Lower lobe of right lung (tissue), 2 donors: ENCODE measurements at places on chromosomes 4 and X.
A peak's percentile ranks its signal among the peaks of the same experiment; 100 is the strongest.

GRCh38 chr4:74555231-74555630 lies 110.3 kb downstream of the AREG start:
- DNase-seq: no peak

- DNase-seq: no peak
Measured at GRCh38 chrX:125094901-125095300, 224.8 kb upstream of the TEX13C start.

- no peak for DNase-seq
Measured at GRCh38 chr4:120158046-120158445, 91.4 kb upstream of the MAD2L1 start.

DNA sequence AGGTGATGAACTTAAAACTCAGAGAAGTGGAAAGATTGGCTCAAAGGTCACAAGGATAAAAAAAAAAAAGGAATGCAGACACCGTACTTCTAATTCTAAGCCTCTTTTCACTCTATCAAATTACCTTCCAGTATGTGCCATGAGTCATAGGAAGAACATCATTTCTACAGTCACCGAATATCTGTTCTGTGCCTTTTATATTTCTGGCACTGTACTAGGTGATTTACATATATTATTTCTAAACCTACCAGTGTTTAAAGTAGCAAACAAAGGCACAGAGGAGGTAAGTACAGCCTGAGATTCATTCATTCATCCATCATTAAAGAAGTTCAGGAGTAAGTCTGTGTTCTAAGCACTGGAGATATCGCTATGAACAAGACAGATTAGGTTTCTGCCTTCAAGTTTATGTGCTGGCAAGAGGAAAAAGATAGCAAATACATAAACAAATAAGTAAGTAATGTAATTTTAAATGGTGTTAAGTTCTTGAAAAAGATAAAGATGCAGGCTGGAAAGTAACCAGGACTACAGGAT lies 65.3 kb downstream of the PALLD start:
- no peak for DNase-seq

- DNase-seq: no peak
Measured at GRCh38 chr4:3115637-3116270, 41.3 kb downstream of the HTT start.

- DNase-seq: peak; percentile 64
Measured at GRCh38 chr4:153488006-153488891, 22.1 kb downstream of the TMEM131L start.

GRCh38 chr4:113316879-113317278 lies 267.4 kb downstream of the ANK2 start:
- no peak for DNase-seq

DNA sequence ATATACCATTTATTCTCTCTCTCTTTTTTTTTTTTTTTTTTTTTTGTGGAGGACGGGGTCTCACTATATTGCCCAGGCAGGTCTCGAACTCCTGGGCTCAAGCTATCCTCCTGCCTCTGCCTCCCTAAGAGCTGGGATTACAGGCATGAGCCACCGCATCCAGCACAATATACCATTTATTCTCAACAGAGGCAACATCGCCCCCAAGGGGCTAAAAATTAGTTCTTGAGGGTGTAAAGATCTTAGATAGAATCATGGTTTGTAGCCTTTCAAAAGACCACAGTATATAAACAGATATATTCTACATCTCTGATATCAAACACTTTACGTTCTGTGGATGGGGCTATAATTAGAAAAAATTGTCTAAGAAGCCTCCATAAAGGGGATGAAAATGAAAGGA lies 39.8 kb upstream of the TCEAL2 start:
- no peak for DNase-seq

- no peak for DNase-seq
Measured at GRCh38 chr4:8260656-8261111, 8.9 kb upstream of the HTRA3 start.

GRCh38 chr4:69568787-69569186 lies 70.7 kb downstream of the UGT2A2 start:
- no peak for DNase-seq

DNA sequence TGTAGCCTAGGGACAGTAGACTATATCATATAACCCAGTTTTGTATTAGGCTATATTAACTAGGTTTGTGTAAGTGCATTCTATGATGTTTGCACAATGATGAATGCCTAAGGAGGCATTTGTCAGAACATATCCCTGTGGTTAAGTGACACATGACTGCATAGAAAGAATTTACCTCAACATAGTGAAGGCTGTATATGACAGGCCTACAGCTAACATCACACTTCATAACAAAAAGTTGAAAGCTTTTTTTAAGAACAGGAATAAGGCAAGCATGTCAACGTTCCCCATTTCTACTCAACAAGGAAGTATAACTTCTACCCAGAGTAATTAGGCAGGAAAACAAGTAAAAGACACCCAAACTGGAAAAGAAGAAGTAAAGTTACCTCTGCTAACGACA lies 165.9 kb upstream of the NDST4 start:
- DNase-seq: no peak

DNA sequence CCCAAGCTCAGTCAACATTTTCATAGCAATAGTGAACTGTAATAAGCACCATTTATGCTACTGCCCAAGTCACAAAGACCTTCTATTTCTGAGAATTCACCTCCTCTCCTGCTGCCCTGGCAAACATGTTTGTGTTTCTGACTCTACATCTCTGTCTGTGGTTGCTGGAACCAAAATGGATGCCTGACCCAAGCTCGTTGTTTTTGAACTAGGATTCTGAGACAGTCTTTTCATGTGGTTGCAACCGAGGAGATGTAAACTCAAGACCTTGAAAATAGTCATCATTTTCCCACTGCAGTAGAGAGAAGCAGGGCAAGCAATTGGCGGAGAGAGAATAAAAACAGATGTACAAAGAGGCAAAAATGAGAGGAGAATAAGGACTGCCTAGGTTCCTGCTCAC lies 160.2 kb downstream of the RAB28 start:
- DNase-seq: no peak

- no peak for DNase-seq
Measured at GRCh38 chr4:105510245-105510644, 36.4 kb upstream of the PPA2 start.

DNA sequence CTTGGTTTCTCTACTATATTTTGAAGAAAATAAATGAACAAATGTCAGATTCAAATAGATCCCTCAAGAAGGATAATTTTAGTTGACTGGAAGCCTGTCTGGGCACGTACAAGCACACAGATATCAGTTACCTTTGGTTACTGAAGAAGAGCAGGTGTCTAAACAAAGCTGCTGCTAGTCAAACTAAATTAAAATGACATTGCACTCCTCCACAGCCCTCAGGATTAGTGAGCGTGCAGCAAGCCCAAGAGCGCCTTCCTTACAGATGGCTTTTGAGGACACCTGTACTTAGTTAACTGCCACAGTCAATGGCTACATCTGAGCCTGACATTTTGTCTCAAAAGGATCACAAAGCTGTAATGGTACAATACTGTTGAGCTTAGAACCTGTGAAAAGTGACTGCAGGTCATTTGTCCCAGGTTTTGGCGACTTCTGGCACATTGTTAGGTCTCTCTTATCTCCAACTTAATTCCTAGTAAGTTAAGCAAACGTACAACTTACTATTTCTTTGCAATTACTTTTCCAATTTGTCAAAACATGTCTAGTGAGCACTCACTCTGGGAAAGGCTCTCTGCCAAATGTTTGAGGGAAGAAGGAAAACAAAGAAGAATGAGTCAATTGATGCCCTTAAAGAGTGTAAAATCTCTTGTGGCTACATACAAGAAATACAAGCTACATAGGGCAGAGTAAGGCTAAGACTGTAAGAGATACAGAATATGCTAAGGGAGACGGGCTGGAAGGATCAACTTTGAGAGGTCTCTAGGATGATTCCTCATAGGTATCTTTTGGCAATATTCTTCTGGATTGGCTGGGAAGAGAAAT lies 25.6 kb upstream of the DAPP1 start:
- DNase-seq: no peak

DNA sequence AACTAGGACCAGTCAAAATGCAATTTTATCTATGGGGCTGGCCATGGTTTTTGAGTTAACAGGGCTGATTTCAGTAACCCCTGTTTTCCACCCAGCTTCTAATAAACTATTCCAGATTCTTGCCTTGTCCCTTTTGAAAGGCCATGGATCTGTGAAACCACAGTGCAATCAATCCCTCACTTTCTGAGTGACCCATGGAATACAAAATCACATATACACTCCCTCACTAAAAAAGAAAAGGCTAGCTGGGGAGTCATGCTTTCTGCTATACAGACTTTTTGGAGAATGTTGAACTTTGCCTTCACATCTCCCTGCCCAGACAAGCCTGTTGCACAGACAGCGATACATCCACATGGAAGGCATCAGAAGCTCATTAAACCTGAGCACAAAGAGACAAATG lies 47.9 kb downstream of the MAD2L1 start:
- DNase-seq: no peak

DNA sequence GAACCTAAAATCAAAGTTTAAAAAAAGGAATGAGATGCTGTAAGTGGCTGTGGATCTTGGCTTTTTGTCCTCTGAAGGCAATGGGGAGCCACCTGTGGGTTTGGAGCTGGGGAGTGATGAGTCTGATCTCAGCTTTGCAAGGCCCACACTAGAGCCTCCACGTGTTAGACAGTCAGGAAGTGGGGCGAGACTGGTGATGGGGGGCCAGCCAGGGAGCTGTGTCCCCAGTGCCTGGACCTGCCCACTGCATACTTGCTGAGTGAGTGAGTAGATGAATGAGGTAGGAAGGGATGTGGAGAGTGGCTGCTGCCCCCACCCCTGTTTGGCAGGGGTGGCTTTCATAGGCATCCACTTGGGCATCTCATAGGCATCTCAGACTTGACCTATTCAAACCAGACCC lies 84.0 kb downstream of the NHSL2 start:
- no peak for DNase-seq

DNA sequence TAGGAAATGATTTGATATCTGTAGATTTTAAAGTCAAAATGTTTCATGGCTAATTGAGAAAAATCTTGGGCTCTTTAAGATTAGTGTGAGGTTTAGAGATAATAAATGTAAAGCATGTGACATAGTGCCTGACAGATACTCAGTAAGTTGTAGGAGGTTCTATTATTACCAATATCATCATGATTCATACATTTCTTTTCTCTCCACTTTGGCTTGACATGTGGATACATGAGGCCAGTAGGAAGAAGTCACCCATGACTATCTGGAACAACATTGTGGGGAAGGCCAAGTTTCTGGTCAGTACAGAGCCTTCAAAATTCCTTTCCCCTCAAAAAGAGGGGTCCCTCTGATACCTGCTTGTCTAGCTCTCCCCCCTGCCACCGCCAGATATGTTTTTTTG lies 91.2 kb upstream of the SORBS2 start:
- no peak for DNase-seq

- DNase-seq: no peak
Measured at GRCh38 chrX:143873343-143873742, 10.5 kb upstream of the UBE2NL start.

- no peak for DNase-seq
Measured at GRCh38 chr4:89754531-89754930, 82.4 kb downstream of the SNCA start.

GRCh38 chr4:74930162-74930561 lies 2.8 kb upstream of the PARM1 start:
- DNase-seq: no peak

DNA sequence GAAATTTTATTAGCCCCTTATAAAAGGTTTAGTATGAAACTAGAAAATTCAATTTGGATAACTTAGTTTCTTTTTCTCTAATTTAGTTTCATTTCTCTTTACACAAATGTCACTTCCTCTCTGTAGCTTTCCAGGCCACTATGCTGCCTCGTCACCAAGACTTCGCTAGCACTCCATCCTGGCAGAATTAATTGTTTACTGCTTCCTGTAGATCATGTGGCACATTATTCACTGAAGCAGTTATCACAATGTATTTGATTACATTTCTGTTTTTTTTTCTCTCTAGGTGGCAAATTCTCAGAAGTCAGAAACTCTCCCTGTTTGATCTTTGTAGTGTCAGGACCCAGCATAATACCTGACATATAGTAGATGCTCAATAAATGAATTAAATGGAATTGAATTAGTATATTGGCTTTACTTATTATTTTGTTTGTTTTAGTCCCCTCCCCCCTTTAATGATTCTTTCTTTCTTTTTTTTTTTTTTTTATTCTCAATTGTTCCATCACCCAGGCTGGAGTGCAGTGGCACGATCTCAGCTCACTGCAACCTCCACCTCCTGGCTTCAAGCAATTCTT lies 9.3 kb upstream of the SAT1 start:
- no peak for DNase-seq

GRCh38 chr4:6320663-6321062 lies 51.0 kb downstream of the WFS1 start:
- DNase-seq: no peak

GRCh38 chrX:150770623-150771022 lies 77.4 kb downstream of the MTMR1 start:
- DNase-seq: no peak

- no peak for DNase-seq
Measured at GRCh38 chr4:2395038-2395437, 23.4 kb downstream of the ZFYVE28 start.

DNA sequence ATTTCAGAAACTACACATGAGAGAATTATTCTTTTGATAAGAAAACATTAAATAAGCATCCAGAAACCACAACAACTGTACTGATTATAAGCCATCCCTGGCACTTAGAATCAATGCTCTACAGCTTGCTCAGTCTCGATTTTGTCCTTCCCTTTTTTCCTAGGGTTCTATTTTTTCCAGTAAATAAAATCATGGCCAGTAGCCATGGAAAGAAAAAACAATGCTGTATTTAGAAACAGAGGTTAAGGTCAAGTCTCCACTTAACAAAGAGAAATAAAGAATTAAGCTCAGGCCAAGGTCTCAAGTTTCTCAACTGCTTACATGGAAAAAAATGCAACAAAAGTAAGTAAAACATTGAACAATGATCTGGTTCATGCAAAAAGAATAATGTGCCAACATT lies 38.7 kb upstream of the GRID2 start:
- no peak for DNase-seq

DNA sequence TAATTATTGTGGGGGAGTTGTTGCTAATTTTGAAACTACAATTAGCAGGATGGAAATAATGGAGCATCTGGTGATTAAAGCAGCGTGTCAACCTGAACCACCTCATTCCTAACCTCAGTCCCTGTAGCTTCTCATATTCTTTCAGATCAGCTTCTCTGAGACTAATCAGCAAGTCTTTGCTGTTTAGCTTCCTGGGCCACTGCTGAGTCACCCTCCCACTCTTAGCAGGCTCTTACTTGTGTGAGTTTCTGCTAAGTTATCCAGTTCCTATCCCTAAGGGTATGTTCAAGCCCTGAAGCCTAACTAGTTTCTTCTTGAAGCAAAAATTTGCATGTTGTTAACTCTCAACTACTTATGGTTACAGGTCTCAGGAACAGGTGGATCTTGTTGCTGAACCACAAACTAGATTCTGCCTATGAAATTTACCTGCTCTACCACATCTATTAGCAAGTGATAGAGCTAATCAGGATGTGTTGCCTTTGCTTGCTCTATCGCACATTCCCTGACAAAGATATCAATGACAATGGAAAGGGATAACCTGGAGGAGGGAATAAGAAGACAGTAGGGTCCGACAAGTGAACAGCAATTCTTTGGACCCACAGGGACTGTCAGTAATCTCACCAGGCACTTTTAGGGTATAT lies 134.2 kb downstream of the EIF4E start:
- DNase-seq: no peak

- DNase-seq: no peak
Measured at GRCh38 chr4:8227201-8227770, 28.2 kb downstream of the SH3TC1 start.
